Pancreas (tissue), 10 donors: ENCODE measurements at places on chromosomes 7 and 10. TPM values are rescaled to one million over a fixed set of nuclear protein-coding genes. Genes with fewer than 3 reads are reported as not detected.

Gene GIMAP6
- total RNA-seq = 7.7 TPM

Gene PRLHR
- total RNA-seq = 0.63 TPM

Gene HILPDA
- 2.5 TPM for total RNA-seq

Gene GRID2IP
- total RNA-seq = 0.76 TPM

Gene UNCX
- not detected for total RNA-seq

Gene TACC2
- 22.1 TPM for total RNA-seq

DNA sequence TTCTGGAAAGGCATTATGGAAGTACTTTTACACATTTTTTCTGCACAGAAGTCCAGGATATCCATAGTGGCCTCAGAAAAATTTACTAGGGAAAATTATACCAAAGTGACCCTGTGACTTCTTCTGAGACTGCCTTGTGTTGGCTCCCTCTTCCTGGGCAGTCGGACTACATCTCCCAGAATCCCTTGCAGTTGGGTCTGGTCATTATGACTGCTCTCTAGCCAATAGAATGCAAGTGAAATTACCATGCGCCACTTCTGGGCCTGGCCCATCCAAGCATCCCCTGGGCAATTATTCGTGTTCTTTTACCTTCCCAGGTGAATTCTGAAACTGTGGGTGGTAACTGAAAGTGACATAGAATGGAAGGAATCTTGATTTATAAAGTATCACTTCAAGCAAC is 430.9 kb downstream of the ACTR3B start:
- H3K27me3 ChIP-seq = no peaks in the 10 kb centered on the region
- no peak overlapping the region for H3K4me3 ChIP-seq
- no peaks in the 10 kb centered on the region for H3K36me3 ChIP-seq
- H3K4me1 ChIP-seq = no peaks in the 10 kb centered on the region

GRCh38 chr7:50330254-50330653 is 25.7 kb downstream of the IKZF1 start:
- no peak overlapping the region for H3K4me3 ChIP-seq
- no peak overlapping the region for H3K27ac ChIP-seq
- no peaks in the 10 kb centered on the region for H3K4me1 ChIP-seq
- H3K36me3 ChIP-seq = no peaks in the 10 kb centered on the region
- H3K27me3 ChIP-seq = no peaks in the 10 kb centered on the region

DNA sequence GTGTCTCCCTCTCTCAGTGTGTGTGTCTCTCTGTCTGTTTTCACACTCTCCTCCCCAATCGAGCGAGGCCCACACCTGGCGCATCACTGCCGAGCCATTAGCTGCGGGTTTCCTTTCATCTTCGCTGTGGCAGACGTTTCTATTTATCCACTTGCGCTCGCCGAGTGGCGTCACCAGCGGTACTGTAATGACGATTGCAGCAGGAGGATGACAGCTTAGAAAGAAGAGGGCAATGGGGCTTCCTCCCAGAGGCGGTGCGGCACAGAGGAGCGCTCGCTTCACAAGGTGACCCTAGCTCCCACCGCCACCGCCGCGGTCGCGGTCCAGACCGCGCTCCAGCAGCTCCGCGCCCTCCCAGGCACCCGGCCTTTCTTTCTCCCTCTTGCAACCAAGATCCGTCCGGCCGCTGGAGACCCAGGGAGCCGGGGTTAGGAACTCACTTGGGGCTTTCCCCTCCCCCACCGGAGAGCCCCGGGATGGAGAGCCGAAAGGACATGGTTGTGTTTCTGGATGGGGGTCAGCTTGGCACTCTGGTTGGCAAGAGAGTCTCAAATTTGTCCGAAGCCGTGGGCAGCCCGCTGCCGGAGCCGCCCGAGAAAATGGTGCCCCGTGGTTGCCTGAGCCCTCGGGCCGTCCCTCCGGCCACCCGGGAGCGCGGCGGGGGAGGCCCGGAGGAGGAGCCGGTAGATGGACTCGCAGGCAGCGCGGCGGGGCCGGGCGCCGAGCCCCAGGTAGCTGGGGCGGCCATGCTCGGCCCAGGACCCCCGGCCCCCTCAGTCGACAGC is at the start of gene EVX1:
EVX1 (plus strand) TSS at position 248 of the 785 bp plus-strand sequence; CDS start at position 477, 229 bp downstream.
- no peak within 1 kb of the TSS for H3K27ac ChIP-seq
- peaks cover 33% of the 10 kb centered on the region for H3K27me3 ChIP-seq
- no peaks in the 10 kb centered on the region for H3K36me3 ChIP-seq
- H3K4me3 ChIP-seq = no peak within 1 kb of the TSS
- no peak for DNase-seq

DNA sequence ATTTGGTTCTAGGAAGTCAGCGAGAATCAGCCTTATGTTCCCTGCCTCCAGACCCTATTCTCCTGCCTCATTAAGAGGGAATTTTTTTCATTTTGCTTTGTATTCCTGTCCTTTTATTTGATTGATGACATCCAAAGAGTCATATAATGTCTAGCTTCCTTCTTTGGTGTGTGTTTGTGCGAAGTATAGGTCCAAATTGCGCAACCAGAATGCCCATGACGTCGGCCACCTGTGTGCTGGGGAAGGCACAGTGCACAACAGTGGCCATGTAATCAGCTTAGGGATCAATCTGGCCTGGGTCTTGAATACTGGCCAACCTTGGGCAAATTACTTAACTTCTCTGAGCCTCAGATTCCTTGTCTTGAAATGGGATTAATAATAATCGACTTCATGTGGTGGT is 206.2 kb downstream of the VTI1A start:
- H3K4me3 ChIP-seq = no peak overlapping the region
- no peak overlapping the region for H3K27ac ChIP-seq
- H3K27me3 ChIP-seq = no peaks in the 10 kb centered on the region
- peaks cover 6% of the 10 kb centered on the region for H3K4me1 ChIP-seq

- H3K36me3 ChIP-seq = no peaks in the 10 kb centered on the region
- H3K4me3 ChIP-seq = no peak overlapping the region
- DNase-seq = no peak
- no peak overlapping the region for H3K27ac ChIP-seq
- H3K4me1 ChIP-seq = no peaks in the 10 kb centered on the region
These were observed 31.9 kb downstream of the SLC26A4 start for GRCh38 chr7:107692501-107692900.

DNA sequence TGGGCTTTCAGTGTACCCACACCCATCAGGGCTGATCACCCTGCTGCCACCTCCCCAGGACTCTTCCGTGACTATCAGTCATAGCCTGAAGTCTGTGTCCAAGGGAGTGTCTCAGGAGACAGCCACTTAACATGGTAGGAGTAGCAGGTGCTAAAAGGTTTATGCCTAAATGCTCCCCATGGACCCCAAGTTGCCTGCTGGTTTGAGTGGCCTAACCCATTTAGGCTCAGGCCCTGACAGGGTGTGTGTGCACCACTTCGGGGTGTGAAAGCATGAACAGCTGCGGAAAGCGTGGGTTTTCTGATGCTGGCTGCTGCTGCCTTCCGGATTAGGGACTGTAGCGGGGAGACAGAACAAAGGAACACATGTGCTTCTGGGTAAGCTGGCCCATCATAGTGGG is 93.2 kb upstream of the SAMD8 start:
- no peak for DNase-seq
- H3K4me1 ChIP-seq = peaks cover 6% of the 10 kb centered on the region
- H3K4me3 ChIP-seq = no peak overlapping the region
- H3K27me3 ChIP-seq = no peaks in the 10 kb centered on the region
- no peak overlapping the region for H3K27ac ChIP-seq

GRCh38 chr10:111360260-111360925 is 283.6 kb downstream of the ADRA2A start:
- no peaks in the 10 kb centered on the region for H3K27me3 ChIP-seq
- no peak overlapping the region for H3K4me3 ChIP-seq
- DNase-seq = peak; percentile 23
- H3K4me1 ChIP-seq = no peaks in the 10 kb centered on the region

GRCh38 chr7:4051696-4052095 is 630.4 kb upstream of the FOXK1 start:
- H3K4me1 ChIP-seq = no peaks in the 10 kb centered on the region
- no peak for DNase-seq
- no peak overlapping the region for H3K4me3 ChIP-seq

GRCh38 chr10:26468700-26469099 is 30.6 kb downstream of the APBB1IP start:
- no peaks in the 10 kb centered on the region for H3K36me3 ChIP-seq
- no peak for DNase-seq
- H3K4me1 ChIP-seq = no peaks in the 10 kb centered on the region
- H3K27me3 ChIP-seq = no peaks in the 10 kb centered on the region
- peak overlapping the region; percentile 23 for H3K27ac ChIP-seq

- H3K27ac ChIP-seq = no peak overlapping the region
- no peaks in the 10 kb centered on the region for H3K4me1 ChIP-seq
- H3K4me3 ChIP-seq = no peak overlapping the region
- no peak for DNase-seq
- no peaks in the 10 kb centered on the region for H3K36me3 ChIP-seq
These were observed 103.4 kb downstream of the SDK1 start for GRCh38 chr7:3404501-3404900.

- H3K4me3 ChIP-seq = no peak overlapping the region
- H3K36me3 ChIP-seq = no peaks in the 10 kb centered on the region
- H3K4me1 ChIP-seq = no peaks in the 10 kb centered on the region
These were observed 173.4 kb upstream of the CELF2 start for GRCh38 chr10:10844251-10844650.

DNA sequence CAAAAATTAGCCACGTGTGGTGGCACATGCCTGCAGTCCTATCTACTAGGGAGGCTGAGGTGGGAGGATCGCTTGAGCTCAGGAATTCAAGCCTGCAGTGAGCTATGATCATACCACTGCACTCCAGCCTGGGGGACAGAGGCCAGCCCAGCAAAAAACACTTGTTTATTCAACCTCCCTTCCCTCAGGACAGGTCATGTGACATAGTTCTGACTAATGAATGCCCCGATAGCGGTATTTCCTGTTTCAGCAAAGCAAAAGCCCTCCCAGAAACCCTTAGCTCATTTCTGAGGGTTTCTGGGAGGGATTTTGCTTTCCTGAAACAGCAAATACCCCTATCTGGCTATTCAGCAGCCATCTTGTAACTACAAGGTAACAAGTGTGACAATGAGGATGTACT is 157.1 kb downstream of the GATA3 start:
- no peak overlapping the region for H3K4me3 ChIP-seq
- peaks cover 13% of the 10 kb centered on the region for H3K27me3 ChIP-seq
- H3K27ac ChIP-seq = no peak overlapping the region

GRCh38 chr7:3063016-3063753 is 19.5 kb upstream of the CARD11 start:
- no peak overlapping the region for H3K27ac ChIP-seq
- H3K36me3 ChIP-seq = no peaks in the 10 kb centered on the region
- no peaks in the 10 kb centered on the region for H3K27me3 ChIP-seq
- DNase-seq = no peak
- H3K4me3 ChIP-seq = no peak overlapping the region
- no peaks in the 10 kb centered on the region for H3K4me1 ChIP-seq

- no peak overlapping the region for H3K27ac ChIP-seq
- H3K27me3 ChIP-seq = no peaks in the 10 kb centered on the region
- H3K4me1 ChIP-seq = no peaks in the 10 kb centered on the region
- no peaks in the 10 kb centered on the region for H3K36me3 ChIP-seq
- no peak overlapping the region for H3K4me3 ChIP-seq
These were observed 54.6 kb downstream of the ZNF783 start for GRCh38 chr7:149316606-149317005.

- H3K27ac ChIP-seq = no peak overlapping the region
- H3K36me3 ChIP-seq = no peaks in the 10 kb centered on the region
- H3K27me3 ChIP-seq = no peaks in the 10 kb centered on the region
These were observed 6.0 kb downstream of the MBLAC1 start for GRCh38 chr7:100132697-100133151.

GRCh38 chr7:115368998-115369397 is 447.1 kb downstream of the MDFIC start:
- H3K4me3 ChIP-seq = no peak overlapping the region
- no peaks in the 10 kb centered on the region for H3K27me3 ChIP-seq
- H3K36me3 ChIP-seq = no peaks in the 10 kb centered on the region
- H3K27ac ChIP-seq = no peak overlapping the region
- H3K4me1 ChIP-seq = no peaks in the 10 kb centered on the region
- no peak for DNase-seq

DNA sequence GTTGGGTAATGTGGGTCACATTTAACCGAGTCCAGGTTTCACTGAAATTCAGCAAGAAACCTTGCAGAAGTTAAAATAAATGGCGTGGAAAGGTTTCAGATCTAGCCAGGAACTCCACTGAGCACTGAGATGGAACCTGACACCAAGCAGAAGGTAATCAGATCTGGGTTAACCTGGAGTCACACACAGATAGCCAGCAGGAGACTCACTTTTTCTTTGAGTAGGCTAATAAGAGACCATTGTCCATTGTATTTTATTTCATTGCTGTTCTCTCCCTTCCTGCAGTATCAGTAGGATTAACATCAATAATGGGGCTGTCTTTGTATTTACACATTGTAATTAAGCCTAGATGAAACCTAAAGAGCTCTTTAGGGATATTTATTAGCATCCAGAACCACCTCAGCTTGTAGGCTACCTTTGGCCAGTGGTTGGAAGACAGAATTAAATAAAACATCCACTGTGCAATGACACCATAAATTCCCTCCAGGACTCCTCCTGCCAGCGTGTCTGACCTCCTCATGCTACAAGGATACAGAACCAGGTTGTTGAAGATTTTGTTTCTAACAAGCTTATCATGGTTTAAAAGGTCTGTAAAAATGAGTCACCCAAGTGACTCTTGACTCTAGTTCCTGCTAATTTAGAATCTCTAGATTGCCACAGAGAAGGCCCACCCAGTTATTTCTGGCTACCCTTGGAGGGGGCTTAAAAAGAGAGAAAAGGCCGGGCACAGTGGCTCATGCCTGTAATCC is 151.1 kb downstream of the SORCS1 start:
- H3K4me1 ChIP-seq = no peaks in the 10 kb centered on the region
- no peak overlapping the region for H3K4me3 ChIP-seq
- no peak for DNase-seq
- H3K27me3 ChIP-seq = no peaks in the 10 kb centered on the region
- H3K27ac ChIP-seq = no peak overlapping the region
- H3K36me3 ChIP-seq = no peaks in the 10 kb centered on the region

DNA sequence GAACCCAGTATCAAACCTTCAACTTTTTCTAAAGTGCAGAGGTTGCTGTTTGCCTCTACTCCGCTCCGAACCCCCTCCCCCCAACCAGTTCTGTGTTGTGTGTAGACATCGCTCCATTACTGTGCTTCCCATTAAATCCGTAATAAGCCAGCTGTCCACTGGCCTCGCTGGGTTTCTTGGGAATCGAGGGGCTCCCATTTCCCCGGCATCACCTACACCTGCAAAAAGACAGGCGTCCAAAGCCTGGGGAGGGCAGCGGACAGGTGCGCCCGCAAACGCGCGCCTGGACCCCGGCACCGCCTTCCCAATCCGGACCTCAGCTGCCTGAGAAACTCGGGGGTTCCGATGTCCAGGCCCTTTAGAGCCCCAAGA is 631 bp downstream of the RTKN2 start:
- DNase-seq = no peak
- no peaks in the 10 kb centered on the region for H3K36me3 ChIP-seq
- no peaks in the 10 kb centered on the region for H3K27me3 ChIP-seq
- no peaks in the 10 kb centered on the region for H3K4me1 ChIP-seq

GRCh38 chr10:44990302-44990655 is 10.4 kb upstream of the ZNF22 start:
- H3K27me3 ChIP-seq = no peaks in the 10 kb centered on the region
- H3K4me1 ChIP-seq = peaks cover 49% of the 10 kb centered on the region
- no peaks in the 10 kb centered on the region for H3K36me3 ChIP-seq
- no peak for DNase-seq
- peak overlapping the region; percentile 77 for H3K27ac ChIP-seq
